ENCODE measurements at places on chromosomes 16 and 17.

- peaks cover 30% of the 10 kb centered on the region for H3K4me1 ChIP-seq
- DNase-seq, result no peak
- peak overlapping the region; percentile 96 for H3K27ac ChIP-seq
- H3K4me3 ChIP-seq, result peak overlapping the region; percentile 64
- no peaks in the 10 kb centered on the region for H3K36me3 ChIP-seq
Observed at GRCh38 chr17:82097184-82097918, 685 bp downstream of the FASN start.

GRCh38 chr16:83843657-83844056 is 35.9 kb downstream of the HSBP1 start:
- H3K27me3 ChIP-seq, result no peaks in the 10 kb centered on the region
- H3K4me3 ChIP-seq, result no peak overlapping the region
- peaks cover 3% of the 10 kb centered on the region for H3K4me1 ChIP-seq
- DNase-seq, result peak; percentile 19
- H3K36me3 ChIP-seq, result no peaks in the 10 kb centered on the region

DNA sequence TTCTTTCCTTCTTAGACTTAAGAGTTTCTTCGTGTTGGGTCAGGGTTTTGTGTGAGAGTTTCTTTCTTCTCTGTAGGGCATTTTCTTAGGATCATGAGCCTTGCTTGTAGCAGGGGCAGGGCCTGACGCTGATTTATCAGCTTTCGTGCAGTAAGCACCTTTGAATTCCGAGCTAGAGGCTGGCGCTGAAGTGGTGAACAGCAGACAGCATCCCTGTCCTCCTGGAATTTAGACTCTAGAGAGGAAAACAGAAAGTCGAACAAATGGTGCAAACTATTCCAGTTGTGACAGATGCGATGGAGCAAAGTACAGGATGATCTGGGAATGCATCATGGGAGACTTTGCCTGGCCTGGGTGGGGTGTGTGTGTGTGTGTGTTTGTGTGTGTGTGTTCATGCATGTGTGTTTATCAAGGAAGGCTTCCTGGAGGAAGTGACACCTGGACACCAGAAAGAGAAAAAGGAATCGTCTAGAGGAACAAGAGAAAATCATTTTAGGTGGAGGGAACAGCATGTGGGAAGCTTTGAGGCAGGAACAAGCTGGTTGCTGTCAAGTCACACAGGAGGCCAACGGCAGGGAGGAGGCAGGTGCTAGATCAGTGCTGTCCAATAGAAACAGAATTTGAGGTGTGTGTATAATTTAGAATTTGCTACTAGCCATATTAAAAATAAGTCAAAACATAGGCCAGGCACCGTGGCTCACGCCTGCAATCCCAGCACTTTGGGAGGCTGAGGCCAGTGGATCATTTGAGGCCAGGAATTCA is 60.2 kb downstream of the WWP2 start:
- no peak for DNase-seq
- H3K4me3 ChIP-seq, result no peak overlapping the region

GRCh38 chr17:82232322-82232820 is 3.5 kb downstream of the SLC16A3 start:
- H3K4me1 ChIP-seq, result peaks cover 58% of the 10 kb centered on the region
- H3K27me3 ChIP-seq, result no peaks in the 10 kb centered on the region
- peaks cover 8% of the 10 kb centered on the region for H3K36me3 ChIP-seq

DNA sequence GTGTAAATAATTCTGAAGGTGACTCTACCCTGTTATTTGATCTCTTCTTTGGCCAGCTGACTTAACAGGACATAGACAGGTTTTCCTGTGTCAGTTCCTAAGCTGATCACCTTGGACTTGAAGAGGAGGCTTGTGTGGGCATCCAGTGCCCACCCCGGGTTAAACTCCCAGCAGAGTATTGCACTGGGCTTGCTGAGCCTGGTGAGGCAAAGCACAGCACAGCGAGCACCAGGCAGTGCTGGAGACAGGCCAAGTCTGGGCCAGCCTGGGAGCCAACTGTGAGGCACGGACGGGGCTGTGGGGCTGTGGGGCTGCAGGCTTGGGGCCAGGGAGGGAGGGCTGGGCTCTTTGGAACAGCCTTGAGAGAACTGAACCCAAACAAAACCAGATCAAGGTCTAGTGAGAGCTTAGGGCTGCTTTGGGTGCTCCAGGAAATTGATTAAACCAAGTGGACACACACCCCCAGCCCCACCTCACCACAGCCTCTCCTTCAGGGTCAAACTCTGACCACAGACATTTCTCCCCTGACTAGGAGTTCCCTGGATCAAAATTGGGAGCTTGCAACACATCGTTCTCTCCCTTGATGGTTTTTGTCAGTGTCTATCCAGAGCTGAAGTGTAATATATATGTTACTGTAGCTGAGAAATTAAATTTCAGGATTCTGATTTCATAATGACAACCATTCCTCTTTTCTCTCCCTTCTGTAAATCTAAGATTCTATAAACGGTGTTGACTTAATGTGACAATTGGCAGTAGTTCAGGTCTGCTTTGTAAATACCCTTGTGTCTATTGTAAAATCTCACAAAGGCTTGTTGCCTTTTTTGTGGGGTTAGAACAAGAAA is 5.1 kb downstream of the STH start:
- no peaks in the 10 kb centered on the region for H3K36me3 ChIP-seq
- H3K4me3 ChIP-seq, result no peak overlapping the region
- DNase-seq, result no peak
- no peaks in the 10 kb centered on the region for H3K27me3 ChIP-seq
- H3K4me1 ChIP-seq, result peaks cover 31% of the 10 kb centered on the region

GRCh38 chr17:7413346-7413985 is 5.8 kb downstream of the NLGN2 start:
- H3K27ac ChIP-seq, result no peak overlapping the region
- no peaks in the 10 kb centered on the region for H3K27me3 ChIP-seq
- no peaks in the 10 kb centered on the region for H3K36me3 ChIP-seq
- H3K4me1 ChIP-seq, result no peaks in the 10 kb centered on the region
- DNase-seq, result no peak

DNA sequence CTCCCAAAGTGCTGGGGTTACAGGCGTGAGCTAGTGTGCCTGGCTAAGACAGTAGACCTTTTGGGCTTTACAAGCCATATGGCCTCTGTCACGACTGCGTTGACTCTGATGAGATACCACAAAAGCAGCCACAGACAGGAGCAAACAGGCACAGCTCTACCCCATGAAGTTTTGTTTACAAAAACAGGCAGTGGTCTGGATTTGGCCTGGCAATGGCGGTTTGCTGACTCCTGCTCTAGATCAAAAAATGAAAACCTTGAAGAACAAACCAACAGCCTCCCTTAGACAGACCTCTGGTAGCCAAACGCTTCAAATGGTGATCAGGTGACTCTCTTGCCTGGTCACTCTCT is 20.7 kb downstream of the SLC43A2 start:
- H3K4me1 ChIP-seq, result peaks cover 17% of the 10 kb centered on the region
- no peaks in the 10 kb centered on the region for H3K36me3 ChIP-seq
- no peak for DNase-seq

GRCh38 chr17:77393274-77393600 is 252.5 kb downstream of the SEC14L1 start:
- H3K27ac ChIP-seq, result peak overlapping the region; percentile 67
- no peak overlapping the region for H3K4me3 ChIP-seq
- peaks cover 94% of the 10 kb centered on the region for H3K4me1 ChIP-seq
- H3K27me3 ChIP-seq, result no peaks in the 10 kb centered on the region

DNA sequence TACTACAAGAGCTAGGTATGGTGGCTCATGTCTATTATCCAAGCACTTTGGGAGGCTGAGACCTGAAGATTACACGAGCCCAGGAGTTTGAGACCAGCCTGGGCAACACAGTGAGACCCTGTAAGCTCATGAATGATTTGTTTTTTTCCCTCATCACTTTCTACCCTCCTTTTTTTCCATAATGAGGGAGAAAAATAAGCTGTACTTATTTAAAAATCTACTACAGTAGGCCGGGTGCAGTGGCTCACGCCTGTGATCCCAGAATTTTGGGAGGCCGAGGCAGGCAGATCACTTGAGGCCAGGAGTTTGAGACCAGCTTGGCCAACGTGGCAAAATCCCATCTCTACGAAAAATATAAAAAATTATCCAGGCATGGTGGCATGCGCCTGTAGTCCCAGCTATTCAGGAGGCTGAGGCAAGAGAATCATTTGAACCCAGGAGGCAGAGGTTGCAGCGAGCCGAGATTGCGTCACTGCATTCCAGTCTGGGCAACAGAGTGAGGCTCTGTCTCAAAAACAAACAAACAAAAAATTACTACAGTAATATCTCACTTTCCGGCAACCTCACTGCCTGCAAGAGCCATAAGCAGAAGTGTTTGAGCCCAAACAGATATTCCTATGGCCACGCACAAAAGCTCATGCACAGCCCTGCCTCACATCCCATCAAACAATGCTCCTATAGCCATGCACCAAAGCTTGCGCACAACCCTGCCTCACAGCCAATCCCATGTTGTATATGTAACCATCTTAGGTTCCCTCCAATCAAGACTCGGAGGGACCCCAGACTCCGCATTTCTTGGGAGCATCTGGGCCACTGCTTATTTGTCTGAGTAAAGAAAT is 37.4 kb downstream of the TK2 start:
- H3K4me3 ChIP-seq, result no peak overlapping the region
- H3K4me1 ChIP-seq, result peaks cover 50% of the 10 kb centered on the region
- DNase-seq, result no peak
- H3K27me3 ChIP-seq, result no peaks in the 10 kb centered on the region
- H3K27ac ChIP-seq, result peak overlapping the region; percentile 71

Measured in gastrocnemius medialis (tissue), 4 donors.